ENCODE measurements at places on chromosomes 1 and 21.

DNA sequence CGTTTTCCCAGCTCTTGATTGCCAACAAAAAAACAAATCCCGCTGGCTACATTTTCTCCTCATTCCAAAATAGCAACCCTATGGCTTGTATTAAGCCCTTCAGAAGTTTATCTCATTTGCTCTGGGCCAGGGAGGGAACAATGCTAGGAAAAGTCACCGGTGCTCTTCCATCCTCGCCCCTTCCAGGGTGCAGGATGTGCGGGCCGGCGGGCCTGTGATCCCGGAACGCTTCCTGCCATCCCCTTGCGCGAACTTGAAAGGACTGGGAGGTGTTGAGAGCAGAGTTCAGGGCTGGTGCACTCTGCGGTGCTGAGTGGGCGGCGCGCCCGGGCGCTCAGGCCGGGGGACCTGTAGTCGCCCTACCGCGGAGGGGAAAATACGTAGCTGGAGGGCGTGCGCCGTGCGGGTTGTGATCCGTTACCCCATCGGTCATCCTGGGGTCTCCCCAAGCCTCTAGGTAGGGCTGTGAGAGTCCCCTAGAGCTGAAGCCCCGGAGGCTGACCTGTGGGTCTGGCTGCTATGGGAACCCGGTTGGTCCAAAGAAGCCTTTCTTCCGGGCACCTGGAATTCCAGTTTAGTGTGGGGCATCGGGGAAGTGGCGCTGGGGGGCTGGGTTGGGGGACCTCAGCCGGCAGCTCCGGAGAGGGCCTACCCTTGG is 13.1 kb downstream of the NR5A2 start:
- DNase-seq, result no peak

DNA sequence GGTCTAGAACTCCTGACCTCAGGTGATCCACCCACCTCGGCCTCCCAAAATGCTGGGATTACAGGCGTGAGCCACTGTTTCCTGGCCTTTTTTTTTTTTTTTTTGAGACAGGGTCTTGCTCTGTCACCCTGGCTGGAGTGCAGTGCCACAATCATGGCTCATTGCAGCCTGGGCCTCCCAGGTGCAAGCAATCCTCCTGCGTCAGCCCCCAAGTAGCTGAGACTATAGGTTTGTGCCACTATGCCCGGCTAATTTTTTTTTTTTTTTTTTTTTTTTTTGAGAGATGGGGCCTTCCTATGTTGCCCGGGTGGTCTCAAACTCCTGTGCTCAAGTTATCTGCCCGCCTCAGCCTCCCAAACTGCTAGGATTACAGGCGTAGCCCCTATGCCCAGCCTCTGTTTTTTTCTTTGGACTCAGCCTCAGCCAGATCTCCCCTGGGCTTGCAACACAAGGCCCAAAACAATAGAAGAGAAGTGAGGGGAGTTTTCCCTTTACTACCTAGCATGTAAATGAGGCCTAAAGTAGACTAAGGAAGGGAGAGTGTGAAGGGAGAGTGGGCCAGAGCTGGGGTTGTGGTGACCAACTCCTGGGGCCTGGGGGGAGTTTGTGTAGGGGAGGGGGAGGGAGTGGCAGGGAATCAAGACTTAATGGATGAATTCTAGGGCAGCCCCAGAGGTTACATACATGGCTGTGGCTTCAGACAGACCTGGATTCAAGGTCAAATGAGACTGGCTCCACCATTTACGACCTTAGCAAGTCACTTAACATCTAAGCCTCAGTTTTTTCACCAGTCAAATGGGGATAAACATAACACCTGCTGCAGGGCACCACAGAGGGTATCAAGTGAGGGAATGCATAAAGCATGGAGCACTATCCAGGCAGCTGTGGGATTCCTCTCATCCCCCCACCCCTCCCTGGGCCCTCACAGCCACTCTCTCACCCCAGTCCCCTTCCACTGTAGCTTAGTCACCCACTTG is 1.6 kb upstream of the CD52 start:
- no peak for DNase-seq

DNA sequence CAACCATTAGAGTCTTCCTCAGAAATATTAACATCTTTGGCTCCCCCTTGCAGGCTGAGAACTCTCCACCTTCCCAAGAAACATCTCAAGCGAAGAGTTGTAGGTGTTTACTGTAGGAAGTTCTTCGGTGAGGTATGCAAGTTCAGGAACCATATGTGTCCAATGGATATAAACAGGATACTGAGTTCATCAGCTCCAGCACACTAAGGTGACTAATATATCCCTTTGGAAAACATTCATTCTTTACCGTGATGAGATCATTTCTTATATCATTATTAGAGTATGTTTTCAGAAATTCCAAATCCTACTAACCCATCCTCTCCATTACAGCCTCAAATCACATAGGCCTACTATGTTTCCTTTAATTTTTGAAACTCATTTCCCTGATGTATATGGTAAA is 37.3 kb upstream of the PRMT6 start:
- DNase-seq, result no peak

DNA sequence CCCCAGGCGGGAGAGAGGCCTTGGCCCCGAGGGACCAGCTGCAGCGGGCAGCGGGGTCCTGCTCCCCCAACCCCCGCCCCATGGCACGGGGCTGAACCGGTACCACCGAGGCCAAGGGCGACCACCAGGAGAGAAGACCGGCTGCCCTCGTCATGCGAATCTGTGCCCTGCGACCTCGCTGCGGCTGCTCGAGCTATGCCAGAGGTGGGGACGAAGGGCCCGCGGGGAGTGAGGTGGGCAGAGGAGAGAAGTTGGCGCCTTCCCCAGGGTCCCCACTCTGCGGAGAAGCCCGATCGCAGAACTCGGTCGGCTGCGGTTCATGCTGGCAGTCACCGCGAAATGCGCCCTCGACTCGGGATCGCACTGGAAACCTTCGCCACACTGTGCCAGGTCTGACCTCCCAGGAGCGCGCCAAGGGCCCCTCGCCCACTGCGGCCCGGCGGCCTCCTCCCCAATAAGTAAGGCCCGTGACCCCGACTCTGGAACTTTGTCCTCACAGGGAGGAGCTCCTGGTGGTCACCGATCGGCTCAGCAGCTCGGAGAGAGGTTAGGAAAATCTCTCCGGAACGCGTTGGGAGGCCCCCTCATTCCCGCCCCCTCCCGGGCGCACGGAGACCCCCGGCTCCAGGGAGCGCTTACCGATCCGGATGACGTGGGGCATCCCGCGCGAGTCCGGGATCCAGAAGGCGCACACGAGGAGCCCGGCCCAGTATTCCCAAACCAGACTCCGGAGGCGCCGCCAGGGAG is 787 bp downstream of the GRIK3 start:
- no peak for DNase-seq

DNA sequence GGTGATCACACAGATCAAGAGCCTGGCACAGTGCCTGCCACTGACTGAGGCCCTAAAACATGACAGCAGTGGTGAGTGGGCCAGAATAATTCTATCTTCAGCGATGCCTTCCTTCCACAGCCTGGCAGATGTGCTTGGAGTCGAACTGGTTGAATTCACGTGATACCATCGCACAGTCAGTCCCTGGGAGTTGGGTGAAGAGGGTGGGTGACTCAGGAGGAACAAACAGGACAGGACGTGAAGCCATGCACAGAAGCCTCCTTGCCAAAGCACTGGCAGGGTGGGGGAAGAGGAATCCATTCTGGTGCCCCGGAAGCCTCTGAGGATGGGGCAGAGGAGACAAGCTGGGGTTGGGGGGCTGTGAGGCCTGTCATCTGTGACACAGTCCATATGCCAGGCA is 80.3 kb upstream of the WNT4 start:
- no peak for DNase-seq

DNA sequence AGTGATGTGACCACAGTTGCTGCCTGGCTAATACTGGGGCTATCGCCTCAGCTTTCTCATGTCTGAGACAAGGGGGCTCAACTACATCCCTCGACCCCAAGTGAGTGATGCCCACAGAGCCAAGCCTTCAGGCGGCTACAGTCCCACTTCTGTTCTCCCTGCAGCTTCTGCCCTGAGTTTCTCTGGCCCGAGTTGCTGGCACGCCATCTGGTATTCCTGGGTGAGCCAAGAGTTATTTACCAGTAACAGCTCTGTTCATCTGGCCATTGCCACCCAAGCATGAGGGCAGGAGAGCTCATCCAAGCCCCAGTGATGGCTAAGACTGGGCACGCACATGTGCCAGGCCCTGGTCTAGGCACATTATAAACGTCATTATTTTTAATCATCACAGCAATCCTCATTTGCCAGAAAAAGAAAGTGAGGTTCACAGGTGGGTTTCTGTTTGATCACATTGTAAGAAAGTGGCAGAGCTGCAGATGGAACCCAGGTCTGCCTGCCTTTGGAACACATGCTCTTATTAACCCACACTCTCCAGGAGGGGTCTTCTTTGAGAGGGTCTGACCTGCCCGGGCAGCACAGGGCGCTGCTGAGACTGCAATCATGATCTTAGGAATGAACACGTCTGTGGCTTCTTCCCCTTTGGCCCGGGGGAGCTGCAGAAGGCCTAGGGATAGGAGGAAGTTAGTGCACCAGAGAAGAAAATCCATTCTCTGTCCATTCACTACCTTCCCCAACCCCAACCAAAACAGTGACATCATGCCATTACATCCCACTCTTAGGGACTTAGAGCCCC is 27.5 kb downstream of the KCND3 start:
- DNase-seq, result no peak

GRCh38 chr1:13949546-13949945 is 249.6 kb downstream of the PRDM2 start:
- no peak for DNase-seq

- DNase-seq, result no peak
Observed at GRCh38 chr1:22428672-22429071, 23.0 kb upstream of the ZBTB40 start.

GRCh38 chr1:197341626-197342025 is 73.6 kb downstream of the CRB1 start:
- no peak for DNase-seq

GRCh38 chr1:99650030-99650429 is 4.1 kb downstream of the PALMD start:
- no peak for DNase-seq

DNA sequence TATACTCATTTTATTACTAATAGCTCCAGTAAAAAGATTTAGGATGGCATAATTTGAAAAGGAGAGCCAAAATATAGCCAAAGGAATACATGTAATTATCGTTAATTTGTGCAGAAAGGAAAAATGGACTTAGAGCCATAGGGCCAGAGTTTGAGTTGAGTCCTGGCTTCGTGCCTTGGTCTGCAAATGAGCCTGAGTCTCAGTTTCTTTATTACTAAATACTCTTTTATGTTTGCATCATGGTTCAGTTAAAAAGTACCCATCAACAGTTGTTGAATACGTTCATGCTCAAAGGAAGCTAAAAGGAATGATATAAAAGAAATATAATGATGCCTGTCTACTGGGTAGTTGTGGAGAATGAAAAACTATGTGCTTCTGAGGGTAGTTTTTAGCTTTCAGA is 155.7 kb upstream of the FAM78B start:
- DNase-seq, result no peak

All from bone marrow (tissue), 2 donors.